ENCODE measurements at places on chromosomes 7 and 10.

DNA sequence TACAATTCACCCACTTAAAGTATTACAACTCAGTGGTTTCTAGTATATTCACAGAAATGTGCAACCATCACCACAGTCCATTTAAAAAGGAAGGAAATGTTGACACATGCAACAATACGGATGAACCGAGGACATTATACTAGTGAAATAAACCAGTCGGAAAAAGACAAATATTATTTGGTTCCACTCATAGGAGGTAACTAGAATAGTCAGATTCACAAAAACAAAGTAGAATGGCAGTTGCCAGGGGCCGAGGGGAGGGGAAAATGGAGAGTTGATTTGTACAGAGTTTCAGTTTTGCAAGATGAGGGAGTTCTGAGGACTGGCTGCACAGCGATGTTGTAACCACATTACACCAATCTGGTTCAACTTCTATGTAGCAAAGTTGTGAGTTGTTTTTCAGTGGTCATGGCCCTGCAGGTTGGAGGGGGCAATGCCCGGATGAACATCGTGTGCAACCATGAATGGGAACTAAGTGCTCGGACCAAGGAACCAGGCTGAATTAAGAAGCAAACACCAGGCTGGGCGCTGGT is 17.6 kb upstream of the TNPO3 start:
- DNase-seq, result no peak

DNA sequence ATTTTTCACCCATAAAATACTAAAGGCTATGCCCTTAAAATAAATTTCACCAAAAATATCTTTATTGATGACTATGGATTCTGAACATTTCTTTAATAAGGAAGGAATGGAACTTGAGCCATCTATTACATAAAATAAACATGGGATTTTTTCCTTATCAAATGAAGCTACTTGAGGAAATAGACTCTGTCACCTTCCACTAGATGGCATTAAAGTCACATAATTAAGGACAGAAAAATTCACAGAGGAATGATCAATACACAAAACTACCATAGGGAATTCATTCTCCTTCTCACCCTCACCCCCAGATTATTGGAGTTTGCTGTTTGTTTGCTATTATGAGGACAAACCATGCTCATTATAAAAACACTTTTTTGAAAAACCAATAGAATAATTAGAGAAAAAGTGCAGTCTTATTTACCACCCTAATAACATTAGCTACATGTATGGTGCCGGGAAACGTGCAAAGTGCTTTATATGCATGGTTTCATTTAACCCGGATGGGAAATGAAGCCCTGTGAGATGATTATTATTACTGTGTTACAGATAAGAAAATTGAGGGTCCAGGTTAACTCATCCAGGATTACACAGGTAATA is 21.1 kb upstream of the FOXI2 start:
- DNase-seq, result peak; percentile 9

GRCh38 chr10:78225594-78225993 is 191.9 kb downstream of the RPS24 start:
- DNase-seq, result no peak

DNA sequence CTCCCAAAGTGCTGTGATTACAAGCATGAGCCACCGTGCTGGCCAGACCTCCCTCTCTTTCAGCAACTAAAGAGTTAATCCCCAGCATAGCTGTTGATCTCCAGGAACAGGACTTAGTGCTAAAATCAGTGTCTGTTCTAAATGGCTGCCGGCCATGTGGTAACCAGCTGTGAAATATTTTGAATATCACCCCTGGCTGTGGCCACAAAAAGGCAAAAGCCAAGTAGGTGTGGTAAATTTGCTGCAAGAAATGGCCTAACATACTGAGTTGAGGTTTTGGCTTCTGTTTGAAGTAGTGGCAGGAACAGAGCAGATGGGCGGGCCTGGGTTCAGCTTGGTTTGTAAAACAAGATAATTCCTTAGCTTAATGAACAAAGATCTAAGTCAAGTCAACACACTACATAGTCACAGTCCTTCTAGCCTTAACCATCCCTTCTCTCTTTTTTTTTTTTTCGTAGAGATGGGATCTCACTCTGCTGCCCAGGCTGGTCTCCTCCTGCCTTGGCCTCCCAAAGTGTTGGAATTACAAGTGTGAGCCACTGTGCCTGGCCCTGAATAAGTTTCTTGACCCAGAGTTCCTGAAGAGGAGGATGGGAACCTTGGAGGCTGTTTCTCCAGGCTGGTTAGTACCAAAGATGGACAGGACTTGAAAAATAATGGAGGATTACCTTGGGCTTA is 22.7 kb upstream of the AGFG2 start:
- DNase-seq, result peak; percentile 95

GRCh38 chr7:142855114-142855743 is 353 bp downstream of the EPHB6 start:
- DNase-seq, result no peak

GRCh38 chr7:51471210-51471980 is 154.8 kb upstream of the COBL start:
- DNase-seq, result no peak

DNA sequence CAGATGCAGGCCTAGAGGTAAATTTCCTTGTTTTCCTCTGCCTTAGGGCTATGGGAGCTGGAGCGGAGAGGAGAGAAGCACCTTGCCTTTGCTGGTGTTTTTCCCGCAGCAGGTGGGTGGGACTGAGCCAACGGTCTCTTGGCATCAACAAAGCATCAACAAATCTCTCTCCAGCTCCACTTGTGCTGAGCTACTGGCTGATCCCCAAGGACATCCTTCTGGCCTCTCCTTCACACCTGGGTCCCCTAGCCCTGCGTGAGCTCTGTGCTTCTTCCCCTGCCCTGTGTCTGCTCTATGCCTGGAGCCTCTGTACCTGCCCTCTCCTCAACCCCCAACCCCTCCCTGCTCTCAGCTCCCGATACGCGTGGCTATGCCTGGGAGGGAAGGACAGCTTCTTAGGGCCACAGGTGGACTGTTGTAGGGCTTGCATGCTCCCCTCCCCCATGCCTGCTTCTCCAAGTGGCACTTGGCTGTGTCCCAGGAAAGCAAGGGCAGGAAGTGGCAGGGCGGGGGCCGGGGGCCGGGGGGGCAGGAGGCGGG is 3.2 kb upstream of the CLDN4 start:
- no peak for DNase-seq

GRCh38 chr7:101300465-101301376 is 20.9 kb downstream of the IFT22 start:
- DNase-seq, result no peak

DNA sequence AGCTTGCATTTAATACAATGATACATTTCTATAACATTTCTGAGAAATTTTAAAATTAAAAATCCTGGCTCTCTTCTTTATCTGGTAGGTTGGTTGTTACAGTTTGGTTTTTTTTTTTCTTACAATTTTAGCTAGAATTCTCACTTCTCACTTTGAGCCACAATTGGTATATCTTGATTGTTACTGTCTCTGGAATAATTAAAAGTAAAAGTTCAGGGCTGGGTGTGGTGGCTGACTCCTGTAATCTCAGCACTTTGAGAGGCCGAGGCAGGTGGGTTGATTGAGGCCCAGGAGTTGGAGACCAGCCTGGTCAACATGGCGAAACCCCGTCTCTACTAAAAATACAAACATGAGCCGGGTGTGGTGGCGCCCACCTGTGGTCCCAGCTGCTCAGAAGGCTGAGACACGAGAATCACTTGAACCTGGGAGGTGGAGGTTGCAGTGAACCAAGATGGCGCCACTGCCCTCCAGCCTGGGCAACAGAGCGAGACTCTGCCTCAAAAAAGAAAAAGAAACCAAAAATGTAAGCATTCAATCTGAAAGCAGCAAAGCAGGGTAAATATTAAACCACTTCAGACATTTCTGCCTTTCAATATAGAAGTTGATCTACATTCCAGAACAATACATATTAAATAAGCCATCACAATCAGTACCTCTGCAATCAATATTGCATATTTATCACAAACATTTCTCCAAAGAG is 88.6 kb upstream of the PFKP start:
- no peak for DNase-seq

DNA sequence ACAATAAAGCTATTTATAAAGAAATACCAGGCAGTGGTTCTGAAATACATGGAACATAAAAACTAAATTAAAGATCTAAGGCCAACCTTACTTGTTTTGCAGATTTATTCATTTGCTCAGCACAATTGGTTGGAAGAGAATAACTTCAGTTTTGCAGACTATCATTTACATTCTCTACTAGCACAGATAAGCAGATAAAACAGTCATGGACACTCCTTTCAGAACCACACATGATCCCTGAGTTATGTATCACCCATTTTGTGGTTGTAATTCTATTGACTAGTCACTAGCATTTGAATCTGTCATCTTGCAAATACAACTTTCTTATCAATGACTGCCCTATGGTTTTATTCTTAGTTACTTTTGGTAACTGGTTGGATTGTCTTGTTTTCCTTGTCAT is 45.1 kb downstream of the PRKAR2B start:
- DNase-seq, result no peak

GRCh38 chr10:70328018-70328417 is 44.2 kb upstream of the NPFFR1 start:
- DNase-seq, result no peak

DNA sequence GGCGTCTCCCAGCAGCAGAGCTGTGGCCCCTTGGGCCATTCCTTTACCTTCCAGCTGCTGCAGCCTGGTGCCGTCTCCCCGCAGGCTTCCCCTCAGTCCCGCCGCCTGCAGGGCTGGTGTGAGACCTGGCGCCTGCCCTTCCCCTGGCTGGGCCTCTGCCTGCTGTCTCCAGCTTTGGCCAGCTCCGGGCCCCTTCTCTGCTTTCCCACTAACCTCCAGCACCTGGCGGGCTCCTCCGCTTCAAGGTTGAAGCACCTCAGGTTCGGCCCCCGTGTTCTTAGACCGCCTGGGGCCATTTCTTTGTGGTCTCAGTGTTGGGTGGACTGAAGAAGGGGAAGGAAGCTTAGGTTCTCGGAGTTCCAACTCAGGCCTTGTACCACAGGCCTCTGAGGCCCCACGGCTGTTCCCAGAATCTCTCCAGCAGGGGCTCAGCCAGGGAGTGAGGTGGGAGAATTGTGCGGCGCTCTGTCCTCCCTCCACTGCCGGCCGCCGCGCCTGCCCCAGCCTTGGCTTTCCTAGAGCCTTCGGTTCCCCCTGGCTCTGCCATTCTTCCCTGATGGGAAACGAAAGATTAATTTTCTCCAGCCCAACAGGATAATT is 30.3 kb downstream of the GBX1 start:
- no peak for DNase-seq

DNA sequence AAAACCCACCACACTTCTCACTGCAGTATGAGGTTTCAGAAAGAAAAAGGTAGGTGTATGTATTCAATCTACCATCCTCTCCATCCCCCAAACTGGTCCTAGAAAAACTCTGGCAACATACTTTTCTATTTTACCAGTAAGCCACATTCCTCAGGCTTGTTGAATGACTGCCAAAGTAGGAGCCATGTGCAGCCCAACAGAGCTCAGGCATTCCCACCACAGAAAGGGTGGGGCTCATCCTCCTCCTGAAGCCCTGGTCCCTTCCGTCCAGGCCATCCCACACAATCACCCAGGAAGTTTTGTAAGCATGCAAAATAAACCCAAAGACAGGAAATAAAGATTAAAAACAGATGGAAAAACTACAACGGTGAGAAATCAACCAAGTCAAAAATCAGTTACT is 57.2 kb downstream of the MAD1L1 start:
- peak; percentile 98 for DNase-seq

Data from astrocyte (in vitro differentiated cells and primary cell).